ENCODE measurements at places on chromosomes 13 and 19.

DNA sequence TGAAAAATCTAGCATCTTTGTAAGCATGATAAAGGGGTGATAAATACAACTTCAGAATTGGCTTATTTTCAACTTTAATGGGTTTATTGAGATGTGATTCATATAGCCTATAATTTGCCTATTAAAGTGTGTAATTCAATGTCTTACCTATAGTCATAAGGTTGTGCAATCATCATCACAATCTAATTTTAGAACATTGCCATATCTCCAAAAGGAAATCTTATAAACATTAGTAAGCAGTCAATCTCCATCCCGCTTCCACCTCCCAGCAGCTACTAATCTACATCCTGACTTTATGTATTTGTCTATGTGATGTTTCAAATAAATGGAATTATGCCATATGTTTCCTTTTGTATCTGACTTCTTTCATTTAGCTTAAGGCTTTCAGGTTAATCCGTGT is 145.2 kb upstream of the KLHL1 start:
- no peak for DNase-seq

DNA sequence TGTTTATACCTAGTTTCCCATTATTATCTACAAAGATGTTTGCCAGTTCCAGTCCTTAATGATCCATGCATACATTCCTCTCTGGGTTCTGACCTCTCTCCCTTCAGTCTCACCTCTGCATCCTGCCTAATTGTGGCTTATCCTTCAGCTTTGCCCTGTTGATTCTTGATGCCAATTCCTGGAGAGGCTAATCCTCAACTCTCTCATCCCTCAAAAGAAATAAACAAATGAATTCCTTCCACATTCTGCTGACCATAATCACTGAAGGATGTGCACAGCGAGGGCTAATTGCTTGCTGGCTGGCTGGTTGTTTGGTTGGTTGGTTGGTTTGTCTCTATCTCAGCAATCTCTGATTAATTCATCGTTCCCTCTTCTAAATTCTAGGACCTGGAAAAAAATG is 113.8 kb downstream of the IRS2 start:
- DNase-seq, result no peak

- DNase-seq, result no peak
These were observed 7.3 kb downstream of the OPA3 start for GRCh38 chr19:45577111-45577905.

- DNase-seq, result no peak
These were observed 24.7 kb downstream of the IRS2 start for GRCh38 chr13:109761695-109762094.

GRCh38 chr19:50649433-50650391 is at the start of gene C19orf81:
Gene C19orf81, plus strand, starts transcription at chr19:50649445. Its CDS starts 0 bp downstream, at chr19:50649445.
- no peak for DNase-seq

GRCh38 chr19:19171821-19172532 is 1.9 kb upstream of the MEF2B start:
- DNase-seq, result no peak

All from activated CD8-positive, alpha-beta memory T cell treated with anti-CD3 and anti-CD28 coated beads for 48 hours (primary cell).